ENCODE measurements at places on chromosomes 16 and 17.

DNA sequence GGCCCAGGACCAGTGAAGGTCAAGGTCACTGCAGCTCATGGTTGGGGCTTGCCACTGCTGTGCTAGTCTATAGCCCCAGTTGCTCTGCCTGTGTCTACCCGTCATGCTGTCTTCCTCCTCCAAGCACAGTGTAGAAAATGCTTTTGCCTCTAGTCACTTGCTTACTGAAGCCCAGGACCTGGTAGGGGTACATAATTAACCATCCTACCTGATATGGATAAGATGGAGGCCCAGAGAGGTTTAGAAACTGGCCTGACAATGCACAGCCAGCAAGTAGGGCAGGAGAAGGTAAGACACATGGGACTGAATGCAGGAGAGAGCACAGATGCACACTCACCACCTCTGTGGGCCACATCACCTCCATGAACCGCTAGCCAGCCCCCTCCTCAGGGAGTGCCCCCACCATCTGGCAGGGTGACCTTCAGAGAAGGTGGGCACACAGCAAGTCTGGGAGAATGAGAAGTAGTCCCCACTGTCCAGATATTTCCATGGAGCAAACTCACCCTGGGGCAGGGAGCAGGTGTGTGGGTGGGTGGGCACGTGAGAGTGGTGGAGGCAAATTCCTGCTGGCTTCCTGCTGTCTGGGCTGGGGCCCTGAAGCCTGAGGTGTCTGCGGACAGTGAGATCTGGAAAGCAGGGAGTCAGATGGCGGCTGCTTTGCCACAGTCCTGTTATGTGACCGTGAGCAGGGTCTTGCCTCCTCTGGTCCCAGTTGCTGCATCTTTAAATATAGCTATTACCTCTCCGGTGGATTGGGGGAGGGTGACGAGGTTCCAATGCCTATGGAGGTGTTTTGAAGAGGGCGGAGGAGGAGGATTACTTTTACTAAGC is 1.0 kb downstream of the CX3CL1 start:
- no peak for DNase-seq

DNA sequence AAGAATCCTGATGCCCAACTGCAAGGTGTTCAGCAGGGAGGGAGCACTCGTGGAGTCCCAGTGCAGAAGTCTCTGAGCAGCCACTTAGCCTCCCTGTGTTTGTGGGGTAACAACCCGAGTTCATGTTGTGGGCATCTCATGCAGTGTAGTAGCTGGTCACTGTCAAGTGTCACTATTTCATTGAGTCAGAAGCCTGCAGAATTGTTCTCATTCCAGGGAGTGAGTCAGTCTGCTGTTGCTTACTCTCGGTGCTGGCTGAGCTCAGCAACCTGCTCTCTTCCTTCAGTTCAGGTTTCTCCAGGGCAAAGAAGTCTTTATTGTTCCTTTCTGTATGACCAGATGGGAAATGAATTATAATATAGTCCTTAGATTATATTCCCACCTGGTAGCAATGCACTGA is 24.1 kb downstream of the HMOX2 start:
- no peak for DNase-seq

DNA sequence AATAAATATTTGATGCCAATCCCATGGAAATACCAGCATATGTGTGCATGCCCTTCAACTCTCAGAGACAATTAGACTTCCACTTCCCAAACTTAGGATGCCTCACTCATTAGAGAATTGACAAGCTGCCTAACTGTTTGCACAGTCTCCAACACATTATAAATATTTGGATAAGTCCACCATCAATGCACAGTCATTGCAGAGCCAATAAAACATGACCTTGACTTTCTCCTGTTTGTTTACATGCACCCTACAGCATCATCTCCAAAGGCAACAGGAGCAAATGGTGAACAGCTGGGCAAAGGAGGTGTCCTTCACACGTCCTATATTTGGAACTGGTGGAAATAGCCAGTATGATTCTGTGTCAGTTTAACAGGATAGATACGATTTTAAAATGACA is 804.4 kb upstream of the RBFOX1 start:
- no peak for DNase-seq

DNA sequence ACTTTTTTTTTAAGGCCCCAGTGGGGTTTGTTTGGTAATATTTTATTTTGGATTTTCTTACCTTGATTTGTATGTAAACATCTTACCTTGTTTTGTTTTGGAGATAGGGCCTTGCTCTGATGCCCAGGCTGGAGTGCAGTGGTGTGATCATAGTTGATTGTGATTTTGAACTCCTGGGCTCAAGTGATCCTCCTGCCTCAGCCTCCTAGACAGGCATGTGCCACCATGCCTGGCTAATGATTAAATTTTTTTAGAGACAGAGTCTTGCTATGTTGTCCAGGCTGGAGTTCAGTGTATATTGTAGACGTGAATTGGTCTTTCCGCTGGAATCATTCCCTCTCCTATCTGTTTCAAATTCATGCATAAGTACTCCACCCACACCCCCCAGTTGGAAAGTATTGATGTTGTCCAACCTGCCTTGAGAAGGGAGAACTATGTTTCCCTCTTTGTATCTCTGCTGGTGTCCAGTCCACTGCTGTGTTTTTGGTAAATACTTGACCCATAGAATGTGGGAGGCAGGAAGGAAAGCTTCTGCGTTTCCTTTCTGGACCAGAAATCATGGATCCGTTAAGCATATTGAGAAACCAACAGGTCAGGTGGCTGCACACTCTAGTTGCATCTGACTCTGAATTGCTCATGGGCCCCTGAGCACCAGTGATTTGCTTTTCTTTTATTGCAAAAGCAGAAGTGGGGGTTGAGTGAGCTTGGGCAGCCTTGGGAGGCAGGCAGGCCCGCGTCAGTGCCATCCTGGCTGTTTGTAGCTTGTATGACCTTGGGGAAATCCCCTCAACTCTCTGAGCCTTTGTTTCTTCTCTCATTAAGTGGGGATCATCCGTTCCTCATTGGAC is 25.0 kb downstream of the RMI2 start:
- DNase-seq: no peak

GRCh38 chr17:51091635-51092034 is 29.0 kb downstream of the SPAG9 start:
- no peak for DNase-seq

DNA sequence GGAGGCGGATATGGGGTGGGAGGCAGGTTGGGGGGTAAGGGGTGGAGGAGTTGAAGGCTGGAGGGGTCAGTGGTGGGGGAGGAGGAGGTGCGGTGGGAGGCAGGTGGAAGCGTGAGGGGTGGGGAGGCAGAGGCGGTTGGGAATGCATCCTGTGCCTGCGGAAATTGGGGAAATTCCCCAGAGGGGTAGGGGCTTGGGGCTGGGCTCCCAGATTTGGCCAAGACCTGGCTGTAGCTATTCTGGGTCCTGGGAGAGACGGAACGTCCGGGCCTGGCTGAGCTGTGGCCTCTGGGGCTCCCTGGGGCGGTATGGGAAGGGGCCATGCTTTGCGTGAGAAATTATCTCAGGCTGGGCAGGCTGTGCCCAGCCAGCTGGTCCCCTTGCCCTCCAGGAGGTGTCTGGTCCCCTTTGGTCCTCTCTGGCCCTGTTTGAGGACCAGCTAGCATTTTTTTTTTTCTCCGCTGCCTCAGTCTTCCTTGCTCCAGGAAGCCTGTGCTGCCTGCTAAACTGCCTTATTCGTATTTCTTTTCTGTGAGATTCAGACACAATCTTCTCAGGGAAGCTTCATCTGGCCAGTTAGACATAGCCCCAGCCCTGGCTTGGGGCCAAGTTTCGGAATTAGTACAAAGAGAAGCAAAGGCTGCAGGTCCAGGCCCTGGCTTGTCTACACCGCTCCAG is 7.3 kb upstream of the TRPV2 start:
- DNase-seq: no peak
